Activated CD8-positive, alpha-beta memory T cell treated with anti-CD3 and anti-CD28 coated beads, Interleukin-2, amount 50 U/mL, for 48 hours (primary cell): ENCODE measurements at places on chromosomes 1 and 21.
A peak's percentile ranks its signal among the peaks of the same experiment; 100 is the strongest.

GRCh38 chr1:195236991-195237889 lies 1371.0 kb downstream of the KCNT2 start:
- no peak for DNase-seq

- DNase-seq: no peak
Measured at GRCh38 chr1:205667909-205668643, 12.2 kb downstream of the SLC45A3 start.

- DNase-seq: no peak
Measured at GRCh38 chr1:61079898-61080336, 2.4 kb upstream of the NFIA start.

DNA sequence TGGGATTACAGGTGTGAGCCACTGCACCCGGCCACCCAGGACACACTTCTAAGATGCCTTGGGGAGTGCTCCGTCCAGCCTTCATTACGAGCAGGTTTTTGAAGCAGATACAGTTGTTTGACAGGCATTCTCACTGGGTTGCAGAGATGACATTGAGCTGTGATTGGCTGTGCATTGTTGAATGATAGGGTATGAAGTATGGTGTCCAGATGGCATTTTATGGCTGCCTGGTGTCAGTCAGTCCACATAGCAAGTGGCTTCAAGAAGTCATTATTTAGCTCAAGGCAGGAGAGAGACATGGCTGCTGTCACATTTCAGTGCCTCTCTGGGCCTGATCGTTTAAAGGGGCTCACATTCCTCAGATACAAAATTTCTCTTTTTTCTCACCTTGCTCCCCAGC lies 14.8 kb upstream of the PADI2 start:
- no peak for DNase-seq

GRCh38 chr1:15352128-15352957 lies 57.3 kb upstream of the EFHD2 start:
- peak; percentile 66 for DNase-seq

DNA sequence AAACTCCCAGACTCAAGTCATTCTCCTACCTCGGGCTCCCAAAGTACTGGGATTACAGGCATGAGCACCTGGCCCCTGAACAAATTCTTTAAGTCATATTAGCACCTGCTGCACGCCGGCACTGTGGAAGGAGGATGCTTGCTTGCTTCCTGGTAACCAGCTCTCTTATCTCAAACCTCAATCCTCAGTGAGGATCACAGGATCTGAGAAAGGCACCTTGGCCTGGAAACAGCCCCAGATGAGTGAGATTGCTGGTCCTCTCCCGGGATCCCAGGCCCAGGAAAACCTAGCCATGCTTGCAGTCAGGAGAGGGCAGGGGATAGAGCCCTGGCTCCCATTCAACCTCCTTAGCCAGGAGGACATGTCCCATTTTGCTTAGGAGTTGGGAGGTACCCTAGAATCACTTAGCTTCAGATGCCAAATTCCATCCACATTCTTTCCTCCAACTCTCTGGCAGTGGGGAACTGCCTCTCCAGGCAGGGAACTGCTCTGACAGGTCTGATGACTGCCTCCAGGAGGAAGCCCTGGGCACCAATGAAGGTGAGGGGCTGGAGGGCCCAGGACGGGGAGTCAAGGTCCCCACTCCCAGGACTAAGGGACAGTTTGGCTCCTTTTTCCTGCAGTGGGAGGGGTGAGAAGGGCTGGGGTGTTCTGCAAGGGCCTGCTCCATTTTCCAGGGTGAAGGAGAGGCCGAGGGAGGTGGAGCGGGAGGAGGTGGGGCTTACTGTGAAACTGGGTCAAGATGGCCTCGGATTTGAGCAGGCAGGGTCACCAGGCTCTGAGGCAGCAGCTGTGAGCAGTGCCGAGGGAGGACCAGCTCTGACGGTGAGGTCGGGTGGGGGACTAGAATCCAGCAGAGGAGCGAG lies 9.5 kb downstream of the GPR37L1 start:
- DNase-seq: no peak

- DNase-seq: no peak
Measured at GRCh38 chr1:214551436-214552173, at the start of gene PTPN14. PTPN14 (minus strand) TSS chr1:214551602; CDS start chr1:214464803, 86,799 bp downstream.

DNA sequence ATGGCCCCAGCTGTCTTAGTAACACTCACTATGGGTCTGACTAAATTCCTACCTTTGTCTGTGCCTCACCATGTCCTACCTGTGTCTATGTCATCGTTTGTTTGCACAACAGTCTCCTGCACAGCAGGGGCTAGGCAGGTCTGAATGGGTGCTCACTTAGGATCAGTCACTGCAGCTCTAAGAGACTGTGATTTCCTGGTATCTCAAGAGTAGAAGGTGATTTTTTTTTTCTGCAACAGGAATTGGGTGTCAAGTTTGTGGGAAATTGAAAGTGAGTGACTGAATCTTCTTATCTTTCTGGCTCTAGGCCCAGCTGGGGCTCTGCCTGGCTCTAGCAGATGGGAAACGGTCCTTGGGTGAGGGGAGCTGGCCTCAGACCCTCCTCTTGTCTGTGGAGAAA lies 46.4 kb upstream of the TRABD2B start:
- DNase-seq: no peak
